ENCODE measurements at places on chromosomes 6 and 20.

DNA sequence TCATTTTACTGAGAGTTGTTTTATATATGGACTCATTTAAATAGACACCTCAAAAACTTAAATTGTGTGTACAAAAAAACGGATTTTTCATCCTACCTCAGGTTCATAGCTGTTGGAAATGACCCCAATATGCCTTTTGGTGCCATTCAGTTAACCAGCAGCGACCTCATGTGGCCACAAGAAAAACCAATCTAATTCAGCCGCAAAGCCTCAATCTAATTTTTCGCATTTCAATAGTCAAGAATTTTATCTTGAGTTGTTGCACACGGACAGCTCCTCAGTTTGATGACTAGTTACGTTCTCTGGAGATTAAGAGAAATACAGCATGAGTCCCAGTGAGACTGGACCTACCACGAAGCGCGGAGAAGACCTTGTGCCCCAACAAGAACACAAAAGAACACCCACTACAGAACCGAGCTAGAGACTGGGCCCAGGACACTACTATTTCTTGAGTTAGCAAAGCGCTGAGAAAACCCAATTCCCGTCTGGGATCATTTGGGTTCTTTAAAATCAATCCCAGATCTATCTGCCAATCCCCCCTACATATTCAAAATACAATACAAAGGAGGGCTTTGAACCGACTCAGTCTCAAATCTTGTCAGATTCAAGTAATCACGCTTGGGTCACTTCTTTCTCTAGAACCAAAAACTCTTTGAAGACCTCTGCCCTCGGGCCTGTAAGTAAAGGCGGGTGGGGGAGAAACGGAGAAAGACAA is 1.1 kb downstream of the TCP11 start:
- peak; percentile 29 for DNase-seq

- DNase-seq: no peak
Observed at GRCh38 chr20:57966620-57967019, 256.8 kb upstream of the PMEPA1 start.

DNA sequence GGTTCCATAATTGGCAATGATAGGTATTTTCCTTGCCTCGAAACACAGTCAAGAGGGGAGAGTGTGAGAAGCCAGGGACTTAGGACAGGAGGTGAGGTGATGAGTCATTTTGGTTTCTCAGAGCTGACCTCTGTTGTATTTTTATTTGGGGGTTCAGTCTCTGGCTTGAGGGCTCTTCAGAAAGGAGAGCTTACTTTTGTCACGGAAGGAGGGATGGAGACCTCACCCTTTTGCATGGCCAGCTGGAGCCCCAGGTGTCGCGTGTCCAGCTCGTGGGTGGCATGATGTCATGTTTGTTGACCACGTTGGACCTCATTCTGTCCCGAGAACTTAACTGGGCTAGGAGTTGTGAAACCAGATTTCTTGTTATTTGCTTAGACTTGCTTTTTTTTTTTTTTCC is 293.9 kb downstream of the QKI start:
- no peak for DNase-seq

DNA sequence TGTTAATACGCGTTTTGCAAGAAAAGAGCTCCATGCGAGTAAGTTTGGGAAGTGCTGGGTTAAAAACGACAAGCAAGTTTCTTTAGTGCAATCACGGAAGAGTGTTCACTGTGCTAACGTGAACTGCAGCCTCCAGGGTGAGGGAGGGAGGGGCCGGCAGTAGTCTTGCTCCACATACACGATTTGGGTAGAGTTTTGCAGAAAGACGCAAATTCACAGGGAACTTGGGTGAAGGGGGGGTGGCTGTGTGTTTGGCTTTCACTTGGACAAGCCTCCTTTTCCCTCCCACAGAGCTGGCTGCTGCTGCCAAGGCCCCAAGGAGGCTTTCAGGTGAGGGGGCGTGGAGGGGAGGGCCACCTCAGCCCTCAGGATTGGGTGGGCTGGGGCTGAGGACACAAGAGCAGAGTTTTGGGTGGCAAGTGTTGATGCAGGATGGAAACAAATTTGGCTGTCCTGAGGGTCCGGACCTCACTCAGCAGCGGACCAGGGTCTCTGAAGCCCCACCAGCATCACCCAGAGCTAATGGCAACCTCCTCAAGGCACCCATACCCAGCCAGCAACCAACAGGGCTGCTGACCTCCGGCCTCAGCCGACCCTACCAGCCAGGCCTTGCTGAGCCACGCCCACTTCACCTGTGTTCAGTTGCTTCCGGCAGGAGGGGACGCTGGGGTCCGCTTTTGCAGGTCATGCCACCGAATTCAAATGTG is 204.5 kb downstream of the ERMARD start:
- no peak for DNase-seq

DNA sequence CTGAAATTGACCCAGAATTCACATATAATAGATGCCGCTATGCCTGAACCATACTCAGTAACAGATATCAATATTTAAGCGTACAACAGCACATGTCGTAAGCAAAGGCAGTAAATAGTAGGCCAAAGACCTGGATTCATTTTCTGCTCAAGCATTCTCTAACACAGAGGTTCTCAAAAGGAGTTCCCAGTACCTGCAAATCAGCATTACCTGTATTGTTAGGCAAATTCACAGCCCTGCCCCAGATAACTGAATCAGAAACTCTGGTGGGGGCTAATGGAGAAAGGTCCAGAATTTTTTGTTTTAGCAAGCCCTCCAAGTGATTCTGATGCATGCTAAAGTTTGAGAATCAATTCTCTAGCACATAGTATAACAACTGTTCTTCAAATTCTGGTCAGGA is 36.0 kb downstream of the RSPO3 start:
- no peak for DNase-seq

DNA sequence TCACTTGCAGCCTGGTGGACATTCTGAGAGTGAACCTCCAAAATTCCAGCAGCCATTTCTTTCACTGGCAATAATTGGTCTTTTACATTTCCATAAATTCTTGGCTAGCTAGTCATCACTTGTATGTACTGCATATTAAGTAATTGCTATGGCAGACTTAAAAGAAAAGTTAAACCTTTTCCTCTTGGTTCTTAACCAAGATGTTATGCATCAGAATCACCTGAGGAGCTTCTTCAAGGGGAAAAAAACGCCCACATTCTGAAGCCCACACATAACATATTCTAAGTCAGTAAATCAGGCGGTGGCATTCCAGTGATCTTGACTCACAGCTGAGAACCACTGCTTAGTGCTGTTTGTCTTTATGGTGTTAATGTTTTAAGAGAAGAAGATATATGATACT is 37.0 kb downstream of the CDC40 start:
- no peak for DNase-seq

DNA sequence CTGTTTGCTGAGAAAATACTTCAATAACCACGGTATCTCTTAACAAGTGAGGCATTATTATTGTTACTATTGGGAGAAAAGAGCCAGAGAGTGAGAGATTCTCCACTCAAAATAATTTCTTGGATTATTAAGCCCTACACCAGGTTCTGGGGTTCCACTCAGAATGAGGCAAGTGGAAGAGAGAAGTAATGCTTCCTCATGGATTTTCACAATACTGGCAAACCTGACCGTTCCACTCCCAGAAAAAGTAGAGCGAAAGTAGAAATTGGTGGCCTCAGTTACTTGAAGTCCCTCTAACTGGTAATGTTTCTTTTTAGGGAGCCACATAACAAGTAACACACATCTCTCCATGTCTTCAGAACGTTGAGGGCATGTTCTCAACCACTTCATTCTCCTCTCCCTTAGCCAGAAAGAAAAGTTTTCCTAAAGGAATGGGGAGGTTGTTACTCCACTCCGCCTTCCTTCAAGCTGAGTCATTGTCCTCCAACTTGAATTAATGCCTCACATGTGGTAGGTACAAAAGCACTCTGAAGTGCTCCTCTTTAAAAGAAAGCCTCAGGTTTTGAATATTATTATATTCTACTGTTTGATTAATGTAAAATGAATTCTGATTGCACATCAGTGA is 1.9 kb downstream of the BAG2 start:
- no peak for DNase-seq

- DNase-seq: no peak
Observed at GRCh38 chr20:34180460-34181120, 60.6 kb upstream of the ASIP start.

DNA sequence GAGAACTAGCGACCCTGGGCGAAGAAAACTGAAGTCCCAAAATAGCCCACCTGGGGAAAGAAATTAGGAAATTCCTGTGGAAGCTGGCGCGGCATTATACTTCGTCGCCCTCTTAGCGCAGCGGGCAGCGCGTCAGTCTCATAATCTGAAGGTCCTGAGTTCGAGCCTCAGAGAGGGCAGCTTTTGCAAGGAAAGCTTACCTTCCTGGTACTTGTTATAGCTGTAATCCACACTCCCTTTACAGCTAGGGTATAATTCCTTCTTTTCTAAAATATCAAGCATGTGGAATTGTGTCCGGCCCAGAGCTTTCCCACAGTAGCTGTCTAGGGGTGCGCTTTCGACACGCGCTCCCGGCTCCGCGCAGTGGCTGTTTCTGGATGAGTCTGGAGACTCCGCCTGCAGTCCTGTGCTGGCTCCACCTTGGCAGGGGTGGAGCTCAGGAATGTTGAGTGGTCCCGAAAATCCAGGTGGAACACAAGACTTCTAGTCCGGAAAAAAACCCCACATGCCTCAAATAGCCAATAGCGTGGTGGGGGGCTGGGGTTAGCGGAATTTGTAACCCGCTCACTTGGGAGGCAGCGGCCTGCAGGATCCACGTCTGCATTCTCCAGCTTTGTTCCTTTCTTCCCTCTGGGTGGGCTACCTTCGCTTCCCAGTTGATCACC is 83.7 kb upstream of the ZNF322 start:
- DNase-seq: no peak

DNA sequence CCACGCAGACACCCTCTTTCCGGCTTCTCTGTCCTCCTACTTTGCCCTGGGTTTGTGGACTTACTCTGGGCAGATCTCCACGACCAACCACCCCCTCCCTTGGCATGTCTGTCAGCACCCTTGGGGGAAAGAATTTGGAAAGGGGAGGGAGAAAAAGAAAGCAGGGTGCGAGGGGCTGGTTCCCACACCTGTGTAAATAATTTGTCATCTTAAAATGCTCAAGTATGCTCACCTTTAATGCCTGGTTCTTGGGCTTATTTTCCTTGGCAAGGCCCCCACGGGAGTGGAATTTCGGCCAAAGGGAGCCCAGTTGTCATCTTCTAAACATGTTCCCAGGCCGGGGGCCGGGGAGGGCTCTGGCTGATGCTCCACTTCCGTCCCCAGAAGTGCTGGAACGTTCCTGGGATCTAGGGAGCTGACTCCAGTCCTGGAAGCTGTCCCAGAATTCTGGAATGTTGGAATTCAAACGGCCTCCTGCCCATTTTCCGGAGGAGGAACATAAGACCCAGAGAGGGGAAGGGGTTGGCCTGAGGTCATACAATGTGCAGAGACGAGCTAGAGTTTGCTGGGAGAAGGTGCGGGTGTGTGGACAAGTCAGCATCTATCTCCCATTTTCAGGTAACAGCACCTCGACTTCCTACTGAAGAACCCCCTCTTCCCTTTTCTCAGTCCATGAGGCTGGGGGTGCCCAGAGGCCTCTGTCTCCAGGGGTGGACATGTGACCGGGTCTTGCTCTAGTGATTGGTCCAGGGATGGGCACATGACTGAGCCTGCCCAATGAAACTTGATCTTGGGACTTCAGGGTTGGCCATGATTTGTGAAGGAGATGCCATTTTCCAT is 122.3 kb downstream of the CEBPB start:
- DNase-seq: no peak

All from stimulated activated CD4-positive, alpha-beta T cell treated with anti-CD3 and anti-CD28 coated beads, Interleukin-1b, Interleukin-23, amount 100 ng/mL, for 48 hours (primary cell).